Hepatic stellate cell (primary cell): ENCODE measurements at places on chromosomes 1 and 21.

DNA sequence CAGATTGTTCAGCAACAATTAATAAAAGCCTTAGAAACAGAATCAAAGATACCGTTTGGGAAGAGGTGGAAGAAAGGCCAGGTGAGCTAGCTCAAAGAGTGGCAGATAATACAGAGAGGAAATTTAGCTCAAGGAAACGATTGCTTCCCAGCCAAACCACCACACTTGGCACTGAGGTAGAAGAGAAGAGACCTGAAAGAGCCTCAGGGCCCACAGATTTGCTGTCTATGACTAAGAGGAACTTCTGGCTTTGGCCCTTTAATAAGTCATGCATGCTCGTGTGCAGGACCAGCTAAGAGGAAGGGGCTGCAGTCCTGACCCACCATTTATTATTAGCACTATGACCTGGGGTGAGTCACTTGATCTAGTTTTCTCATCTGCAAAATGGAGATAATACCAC, 72.8 kb upstream of the BCL10 start:
- no peak for DNase-seq

GRCh38 chr1:43532716-43533115, 2.0 kb downstream of the PTPRF start:
- no peak for DNase-seq

GRCh38 chr1:219209578-219209977, 35.9 kb downstream of the LYPLAL1 start:
- no peak for DNase-seq

DNA sequence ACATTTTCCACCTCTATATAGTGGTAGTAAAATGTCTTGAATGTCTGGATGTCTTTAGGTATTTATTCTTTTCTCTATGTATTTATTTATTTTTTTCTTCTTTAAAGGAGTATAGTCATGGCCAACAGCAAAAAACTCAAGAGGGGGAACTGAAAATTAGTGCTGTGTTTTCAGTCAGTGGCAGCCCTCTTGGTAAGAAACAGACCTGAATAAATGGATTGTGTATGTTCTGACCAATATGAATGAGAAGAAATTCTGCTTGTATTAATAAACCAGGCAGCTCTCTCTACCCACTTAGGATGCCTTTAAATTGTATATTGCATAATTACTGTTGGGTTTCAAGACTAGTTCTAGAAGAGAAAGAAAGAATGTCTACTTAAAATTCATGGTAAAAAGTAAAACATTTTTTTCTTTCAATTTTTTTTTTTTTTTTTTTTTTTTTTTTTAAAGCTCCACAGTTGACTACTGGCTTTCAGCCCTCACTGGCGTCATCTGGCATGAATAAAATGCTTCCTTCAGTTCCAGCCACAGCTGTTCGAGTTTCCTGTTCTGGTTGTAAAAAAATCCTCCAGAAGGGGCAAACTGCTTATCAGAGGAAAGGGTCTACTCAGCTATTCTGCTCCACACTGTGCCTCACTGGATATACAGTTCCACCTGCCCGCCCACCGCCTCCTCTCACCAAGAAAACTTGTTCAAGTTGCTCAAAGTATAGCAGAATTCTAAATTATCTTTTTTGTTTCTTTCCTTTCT, 101.6 kb downstream of the ZMYM4 start:
- DNase-seq = peak; percentile 30

DNA sequence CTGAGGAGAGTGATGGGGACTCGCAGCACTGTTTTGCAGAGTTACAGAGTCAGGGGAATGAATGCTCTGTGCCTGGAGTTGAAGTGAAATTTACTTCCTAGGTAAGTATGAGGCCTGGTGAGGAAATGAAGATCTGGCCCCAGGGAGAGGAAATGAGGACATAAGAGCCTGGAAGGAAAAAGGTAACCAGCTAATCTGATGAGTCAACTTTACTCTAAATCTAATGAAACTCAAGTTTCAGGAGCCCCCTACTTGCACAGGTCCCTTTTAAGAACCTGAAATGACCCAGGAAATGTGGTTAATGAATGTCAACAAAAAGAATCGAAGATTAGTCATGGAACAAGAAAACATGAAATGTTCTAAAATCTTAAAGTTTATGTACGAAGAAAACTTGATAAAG, 599.0 kb downstream of the AGBL4 start:
- DNase-seq = no peak

GRCh38 chr1:226489718-226490425, 58.7 kb upstream of the STUM start:
- DNase-seq = no peak

- no peak for DNase-seq
Measured at GRCh38 chr1:156409439-156409838, 40.4 kb downstream of the RHBG start.

- no peak for DNase-seq
Measured at GRCh38 chr21:43835861-43836260, 29.2 kb upstream of the AGPAT3 start.

DNA sequence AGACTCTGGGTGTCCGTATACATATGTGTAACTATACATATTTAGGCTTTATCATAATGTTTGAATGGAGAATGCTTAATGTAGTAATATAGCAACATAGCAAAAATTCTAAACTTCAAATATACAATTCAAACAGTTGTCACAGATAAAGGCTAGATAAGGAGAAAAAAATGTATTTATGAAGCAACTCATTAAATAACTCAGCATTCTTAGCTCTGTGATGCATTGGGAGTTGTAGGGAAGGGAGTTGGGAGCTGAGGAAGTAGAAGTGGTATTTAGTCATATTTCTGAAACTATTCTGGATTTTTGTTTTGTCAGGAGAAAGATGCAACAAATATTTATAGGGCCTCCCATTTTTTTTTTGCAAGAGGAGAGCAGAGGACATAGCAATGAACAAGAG, 197.8 kb downstream of the PBX1 start:
- DNase-seq = no peak

DNA sequence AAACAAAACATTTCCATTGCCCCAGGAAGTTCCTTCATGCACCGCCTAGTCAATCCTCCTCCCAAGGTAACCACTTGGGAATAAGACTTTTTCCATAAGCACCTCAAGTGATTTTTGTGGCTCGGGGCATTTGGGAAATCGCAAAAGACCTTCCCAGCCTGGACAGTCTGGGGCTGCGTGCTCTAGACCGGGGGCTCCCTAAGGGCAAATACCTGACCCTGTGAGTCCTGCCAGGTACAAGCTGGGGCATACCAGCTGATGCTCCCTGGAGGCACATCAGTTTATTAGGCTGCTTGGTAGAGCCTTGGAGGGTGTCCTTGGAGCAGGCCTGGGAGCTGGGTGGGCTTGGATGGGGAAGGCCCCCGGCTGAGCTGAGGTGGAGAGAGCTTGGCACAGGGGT, 34.4 kb downstream of the ALPL start:
- no peak for DNase-seq

GRCh38 chr21:40372506-40372905, 474.5 kb downstream of the DSCAM start:
- no peak for DNase-seq

GRCh38 chr1:147575376-147575775, 34.1 kb downstream of the BCL9 start:
- no peak for DNase-seq

DNA sequence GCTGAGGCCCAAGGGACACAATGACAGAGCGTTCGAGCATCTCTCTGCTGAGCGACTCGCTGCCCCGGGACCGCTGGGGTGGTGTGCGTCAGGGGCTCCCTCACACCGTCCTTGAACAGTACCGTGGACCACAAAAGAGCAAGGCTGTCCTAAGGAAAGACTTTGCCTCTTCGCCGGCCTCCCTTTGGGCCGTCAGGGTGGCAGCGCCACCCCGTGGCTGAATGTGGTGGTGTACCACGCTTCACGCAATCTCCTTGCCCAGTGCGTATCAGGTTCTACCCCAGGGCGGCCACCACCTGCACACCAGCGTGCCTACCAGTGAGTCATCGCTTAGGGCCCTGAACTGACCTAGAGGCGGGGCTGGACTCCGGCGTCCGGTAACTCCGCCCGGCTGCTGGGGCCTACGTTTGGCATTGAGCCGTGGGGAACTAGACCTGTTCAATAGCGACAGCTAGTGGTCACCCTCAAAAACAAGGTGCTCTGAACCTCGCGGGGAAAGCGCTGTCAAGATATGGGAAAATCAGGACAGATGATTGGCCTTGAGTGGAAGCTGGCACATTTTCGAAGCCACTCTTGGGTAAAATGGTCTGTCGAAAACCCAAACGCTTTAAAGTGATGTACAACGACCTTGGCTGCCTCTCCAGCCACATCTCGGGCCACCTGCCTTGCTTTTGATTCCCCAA, 8.1 kb upstream of the TRAF3IP3 start:
- DNase-seq = peak; percentile 76

DNA sequence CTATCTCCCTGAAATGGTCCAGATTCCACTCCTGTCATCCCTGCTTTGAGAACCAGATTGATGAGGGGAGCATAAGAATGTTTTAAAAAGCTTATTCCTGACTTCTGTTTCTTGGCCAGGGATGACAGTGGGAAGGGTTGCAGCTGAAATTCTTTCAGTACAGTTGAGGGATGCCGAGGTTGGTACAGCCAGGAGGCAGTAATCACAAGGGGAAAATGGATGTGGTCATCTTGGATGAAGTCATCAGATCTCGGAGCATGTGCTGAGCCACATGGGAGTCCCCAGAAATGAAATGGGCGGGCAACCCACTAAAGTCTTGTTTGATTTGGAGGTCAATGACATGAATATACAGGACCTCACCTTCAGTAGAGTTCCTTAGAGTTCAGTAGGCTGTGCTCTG, 18.7 kb upstream of the PLA2G2E start:
- DNase-seq = no peak

GRCh38 chr1:230166366-230167132, 99.5 kb downstream of the GALNT2 start:
- DNase-seq = no peak

DNA sequence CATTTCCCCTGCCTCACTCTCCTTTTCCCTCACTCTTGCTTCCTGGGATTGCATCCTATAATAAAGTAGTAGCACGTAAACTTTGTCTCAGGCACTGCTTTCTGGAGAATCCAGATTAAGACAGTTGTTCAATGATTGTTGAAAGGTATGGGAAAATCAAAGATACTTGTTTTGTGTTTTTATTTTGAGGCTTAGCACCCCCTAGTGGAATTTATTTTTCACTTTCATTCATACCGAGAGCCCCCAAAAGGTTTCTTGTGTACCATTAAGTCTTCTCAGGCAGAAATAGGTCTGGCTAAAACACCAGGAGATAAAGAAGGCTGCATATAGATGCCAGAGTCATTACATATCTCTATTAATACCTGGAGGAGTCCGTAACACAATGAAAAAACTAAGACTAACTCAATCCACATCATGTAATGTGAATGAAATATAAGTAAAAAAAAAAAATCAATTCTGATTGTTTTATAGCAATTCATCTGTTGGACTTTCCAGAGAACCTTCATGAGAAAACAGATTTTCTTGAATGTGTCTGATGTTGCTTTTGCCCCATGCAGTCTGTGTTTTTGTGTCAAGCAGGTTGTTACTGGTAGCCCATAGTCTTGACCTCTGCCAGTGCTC, 103.5 kb downstream of the RPE65 start:
- DNase-seq = peak; percentile 11

DNA sequence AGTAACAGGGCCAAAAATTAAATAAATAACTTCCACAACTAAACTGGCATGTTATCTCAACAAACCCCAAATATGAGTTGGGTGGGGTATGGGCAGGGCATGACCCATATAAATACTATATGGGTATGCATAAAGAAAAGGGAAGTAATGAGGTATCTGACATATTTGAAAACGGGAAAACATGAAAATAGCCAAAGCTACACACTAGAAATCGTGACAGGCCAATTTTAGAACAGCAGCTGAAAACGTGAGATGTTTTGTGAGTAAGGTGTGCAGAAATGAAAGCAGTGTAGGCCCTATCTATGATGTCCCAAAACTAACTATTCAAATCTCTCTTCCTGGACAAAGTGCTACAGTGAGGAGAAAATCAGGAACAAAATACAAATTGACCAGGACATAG, 537.9 kb upstream of the NR5A2 start:
- DNase-seq = no peak

GRCh38 chr1:228268881-228269265, 61.0 kb downstream of the OBSCN start:
- no peak for DNase-seq

GRCh38 chr1:89987159-89987819, 7.6 kb upstream of the ZNF326 start:
- DNase-seq = peak; percentile 75

DNA sequence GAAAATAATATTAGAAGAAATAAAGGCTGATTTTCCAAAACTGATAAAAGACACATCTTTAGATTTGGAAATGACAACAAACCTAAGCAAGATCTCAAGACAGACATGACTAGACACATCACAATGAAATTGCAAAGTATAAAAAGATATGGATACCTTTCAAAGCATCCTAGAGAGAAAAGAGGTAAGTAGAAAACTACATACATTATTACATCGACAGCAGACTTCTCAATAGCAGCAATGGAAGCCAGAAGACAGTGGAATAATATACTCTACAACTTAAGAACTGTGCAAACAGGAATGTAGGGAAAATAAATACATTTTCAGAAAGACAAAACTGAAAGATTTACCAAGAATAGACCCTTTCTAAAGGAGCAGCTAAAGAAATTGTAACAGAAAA, 50.2 kb downstream of the DENND1B start:
- no peak for DNase-seq

GRCh38 chr21:21682172-21682571, 684.0 kb downstream of the NCAM2 start:
- no peak for DNase-seq

GRCh38 chr1:159968901-159969300, 14.9 kb upstream of the SLAMF9 start:
- no peak for DNase-seq

DNA sequence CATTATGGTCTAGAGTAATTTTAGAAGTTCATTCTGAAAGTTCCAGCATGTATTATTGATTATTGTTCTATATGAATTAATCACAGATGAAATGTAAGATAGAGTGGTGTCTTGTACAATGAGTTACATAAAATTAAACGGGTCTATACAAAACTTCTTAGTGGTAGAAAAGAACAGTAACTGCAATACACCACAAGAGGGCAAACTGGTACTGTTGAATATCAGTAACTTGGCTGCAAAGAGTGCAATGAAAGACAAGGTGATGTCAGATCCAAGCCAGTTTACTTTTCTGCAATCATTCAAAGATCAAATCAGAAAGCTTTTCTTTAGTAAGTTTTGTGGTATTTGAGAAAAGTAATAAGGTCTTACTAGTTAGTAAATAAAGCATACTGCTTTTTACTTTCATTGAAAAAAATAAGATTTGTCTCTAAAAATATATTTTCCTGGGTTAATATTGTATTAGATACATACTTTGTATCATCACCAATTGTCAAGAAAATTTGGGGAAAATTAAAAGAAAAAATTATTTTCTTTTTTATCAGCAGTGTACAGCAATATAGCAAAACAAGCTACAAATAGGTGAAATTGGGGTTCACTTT, 66.4 kb upstream of the BTG3 start:
- peak; percentile 34 for DNase-seq

GRCh38 chr1:81703756-81704463, 96.8 kb upstream of the ADGRL2 start:
- no peak for DNase-seq

DNA sequence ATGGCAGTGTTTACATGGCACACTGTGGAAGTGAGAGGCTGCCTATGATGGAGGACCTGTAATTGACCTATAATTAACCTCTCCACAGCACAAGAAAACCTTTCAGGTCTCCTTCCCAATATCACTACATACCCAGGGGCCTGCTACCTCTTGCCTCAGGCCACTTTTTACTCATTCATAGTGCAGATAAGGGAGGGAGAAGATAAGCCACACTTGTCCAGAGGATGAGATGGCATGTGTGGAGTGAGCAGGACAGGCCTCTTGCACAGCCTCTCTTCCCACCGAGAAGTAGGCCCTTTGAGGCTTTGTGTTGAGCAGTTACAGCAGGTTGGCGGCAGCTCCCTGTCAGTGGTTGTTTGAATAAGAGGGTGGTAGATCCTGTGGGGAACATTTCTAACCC, 31.1 kb upstream of the IKBKE start:
- no peak for DNase-seq
